ENCODE measurements at places on chromosomes 7 and 10. TPM values are rescaled to one million over a fixed set of nuclear protein-coding genes. Genes with fewer than 3 reads are reported as not detected.

The SFR1 gene
- 11.4 TPM for total RNA-seq

The CTAGE6 gene
- total RNA-seq, result 1.8 TPM

The SLC26A4 gene
- total RNA-seq, result 0.88 TPM

The HOXA6 gene
- total RNA-seq, result not detected

The PRR15 gene
- not detected for total RNA-seq

The PRSS1 gene
- total RNA-seq, result not detected

The ZNF727 gene
- 0.15 TPM for total RNA-seq

The VWDE gene
- total RNA-seq, result 2.5 TPM

The RARRES2 gene
- not detected for total RNA-seq

The MOGAT3 gene
- total RNA-seq, result 0.18 TPM

The EMX2 gene
- total RNA-seq, result not detected

The TFAM gene
- total RNA-seq, result 48.0 TPM

The NPTX2 gene
- total RNA-seq, result not detected

The STEAP2 gene
- not detected for total RNA-seq

The SKAP2 gene
- 2.8 TPM for total RNA-seq

The DRGX gene
- total RNA-seq, result not detected

The IKZF1 gene
- total RNA-seq, result 348 TPM

The KIAA1217 gene
- 0.05 TPM for total RNA-seq

The SPDYE11 gene
- total RNA-seq, result not detected

The DYNC1I1 gene
- total RNA-seq, result not detected

The HOXA2 gene
- not detected for total RNA-seq

The CDNF gene
- total RNA-seq, result 0.65 TPM

The TMEM176A gene
- total RNA-seq, result not detected

The TMEM225B gene
- total RNA-seq, result 1.3 TPM

The HSPA12A gene
- not detected for total RNA-seq

The PARD3 gene
- 1.7 TPM for total RNA-seq

The SPDYE5 gene
- 0.13 TPM for total RNA-seq

The AGR2 gene
- not detected for total RNA-seq

The NXPH1 gene
- total RNA-seq, result not detected

The TACC2 gene
- total RNA-seq, result not detected

The PRKAR2B gene
- 0.68 TPM for total RNA-seq
